ENCODE measurements at places on chromosomes 1 and 21.
A peak's percentile ranks its signal among the peaks of the same experiment; 100 is the strongest.

GRCh38 chr1:235329139-235329902 lies 951 bp downstream of the GGPS1 start:
- peak; percentile 24 for DNase-seq

DNA sequence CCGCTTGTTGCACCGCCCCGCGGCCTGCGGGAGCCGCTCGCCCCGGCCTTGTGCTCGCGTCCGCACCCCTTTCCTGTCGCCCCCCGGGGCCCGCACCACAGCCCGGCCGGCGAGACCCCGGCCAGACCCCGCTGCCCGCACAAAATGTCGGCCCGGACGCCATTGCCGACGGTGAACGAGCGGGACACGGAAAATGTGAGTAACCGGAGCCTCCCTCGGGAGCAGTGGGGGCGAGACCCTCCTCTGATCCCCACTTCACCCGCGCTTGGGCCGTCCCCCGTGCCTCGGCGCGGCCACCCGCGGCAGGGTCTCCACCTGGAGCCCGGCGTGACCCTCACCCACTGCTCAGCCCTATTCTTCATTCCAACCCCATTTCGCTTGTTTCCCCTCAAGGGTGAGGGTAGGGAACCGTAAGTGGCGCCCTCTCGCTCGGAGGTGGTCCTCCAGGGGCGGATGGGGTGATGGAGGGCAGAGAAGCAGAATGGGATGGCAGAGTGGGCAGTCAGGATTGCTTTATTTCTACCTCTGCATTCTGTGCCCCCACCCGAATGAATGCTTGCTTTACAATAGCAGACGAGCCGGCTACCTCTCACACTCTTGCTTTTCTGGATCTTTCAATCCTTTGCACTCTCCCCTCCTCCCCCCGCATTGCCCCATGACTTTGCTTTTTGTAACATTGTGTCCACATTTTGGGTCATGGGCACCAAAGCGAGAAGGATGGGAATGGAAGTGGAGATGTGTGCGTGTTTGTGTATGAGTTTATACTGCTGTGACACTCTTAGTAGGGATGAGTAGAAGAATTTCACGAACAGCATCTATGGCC lies 954 bp downstream of the MARK1 start:
- DNase-seq: no peak

- no peak for DNase-seq
These were observed 332.5 kb upstream of the CAMK1G start for GRCh38 chr1:209250861-209251636.

DNA sequence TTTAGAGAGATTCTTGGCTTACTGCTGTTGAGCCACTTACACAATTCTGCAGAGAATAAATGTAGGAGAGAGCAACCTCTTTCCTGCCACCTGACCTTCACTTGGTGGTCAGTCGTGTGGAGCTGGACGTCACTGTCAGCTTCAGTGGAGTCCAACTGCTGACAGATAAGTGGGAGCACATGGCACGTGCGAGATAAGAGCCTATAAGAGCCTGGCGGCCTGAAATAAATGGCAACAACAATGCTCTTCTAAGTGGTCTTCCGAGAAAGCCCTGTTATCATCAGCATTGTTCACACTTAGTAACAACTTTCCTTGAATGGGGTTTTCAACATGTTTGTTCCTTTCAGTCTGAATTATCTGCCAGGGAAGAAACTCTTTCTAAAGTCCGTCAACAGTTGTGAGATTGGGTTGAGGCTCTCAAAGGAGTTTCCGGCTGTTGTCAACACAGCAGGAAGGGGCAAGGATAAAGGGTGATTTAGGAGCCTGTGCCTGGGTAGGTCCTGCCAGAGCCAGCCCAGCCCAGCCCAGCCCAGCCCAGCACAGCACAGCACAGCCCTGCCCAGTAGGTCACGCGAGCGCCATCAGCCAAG lies 57.2 kb upstream of the RUNX1 start:
- no peak for DNase-seq

- peak; percentile 41 for DNase-seq
These were observed at the start of gene KCNT2 for GRCh38 chr1:196608390-196609369. TSS of gene KCNT2 (minus strand) at chr1:196608440. CDS start at chr1:196608309, 131 bp downstream.

All from fibroblast of gingiva (primary cell).